Effector CD8-positive, alpha-beta T cell (primary cell): ENCODE measurements at places on chromosomes 16 and 17.

GRCh38 chr17:19579192-19579761 is 45.6 kb downstream of the SLC47A1 start:
- DNase-seq, result no peak

DNA sequence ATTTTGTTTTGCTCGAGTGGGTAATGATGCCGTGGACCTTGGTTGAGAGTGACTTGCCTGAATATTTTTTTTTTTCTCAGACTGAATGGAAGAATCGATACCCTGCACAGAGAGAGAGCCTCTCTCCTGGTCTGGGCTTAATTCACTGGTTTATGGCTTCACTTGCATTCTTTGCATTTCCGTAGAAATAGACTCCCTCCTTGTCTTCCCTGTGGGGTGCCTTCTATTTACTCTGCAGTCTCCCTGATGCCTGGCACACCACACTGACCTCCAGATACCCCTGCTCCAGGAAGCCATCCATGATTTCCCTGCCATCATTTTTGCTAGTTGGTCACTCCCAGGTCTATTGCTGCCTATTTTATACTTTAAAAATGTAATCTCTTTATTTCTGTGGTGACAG is 238.0 kb downstream of the SNX29 start:
- DNase-seq, result no peak

GRCh38 chr16:18931756-18932155 is 5.5 kb upstream of the SMG1 start:
- no peak for DNase-seq

- DNase-seq, result no peak
Observed at GRCh38 chr16:70766176-70766575, 34.8 kb downstream of the VAC14 start.

DNA sequence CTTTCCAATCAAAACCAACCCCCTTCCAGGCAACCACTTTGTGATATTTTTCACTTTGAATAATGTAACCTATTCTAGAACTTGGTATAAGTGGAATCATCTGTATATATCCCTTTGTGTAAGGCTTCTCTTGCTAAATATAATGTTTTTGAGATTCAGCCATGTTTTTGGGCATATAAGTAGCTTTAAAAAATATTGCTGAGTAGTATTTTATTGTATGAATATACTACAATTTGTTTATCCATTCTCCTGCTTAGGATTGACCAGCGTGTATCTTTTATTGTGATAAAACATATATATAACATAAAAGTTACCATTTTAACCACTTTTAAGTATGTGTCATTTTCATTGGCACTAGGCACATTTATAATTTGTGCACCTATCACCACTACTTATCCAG is 79.8 kb upstream of the GPR139 start:
- no peak for DNase-seq

- DNase-seq, result no peak
Observed at GRCh38 chr16:27381974-27382855, 19.8 kb upstream of the IL21R start.

GRCh38 chr16:1890024-1890707 is 18.2 kb upstream of the MEIOB start:
- no peak for DNase-seq

DNA sequence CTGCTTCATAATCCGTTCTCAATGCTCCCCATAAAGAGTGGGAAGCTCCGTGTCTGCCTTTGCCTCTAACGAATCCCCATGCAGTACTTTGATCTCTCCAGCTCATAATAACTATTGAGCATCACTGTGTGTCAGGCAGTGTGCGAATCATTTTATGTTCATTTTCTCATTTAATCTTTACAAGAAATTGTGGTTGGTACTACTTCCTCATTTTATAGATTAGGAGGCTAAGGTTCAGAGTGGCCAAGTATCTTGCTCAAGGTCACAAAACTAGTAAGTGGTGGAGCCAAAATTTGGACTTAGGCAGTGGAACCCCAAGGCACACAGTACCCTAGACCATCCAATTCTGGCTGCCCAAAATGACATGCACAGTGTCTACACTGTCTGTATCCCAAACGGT is 44.8 kb downstream of the ABCC12 start:
- DNase-seq, result no peak

DNA sequence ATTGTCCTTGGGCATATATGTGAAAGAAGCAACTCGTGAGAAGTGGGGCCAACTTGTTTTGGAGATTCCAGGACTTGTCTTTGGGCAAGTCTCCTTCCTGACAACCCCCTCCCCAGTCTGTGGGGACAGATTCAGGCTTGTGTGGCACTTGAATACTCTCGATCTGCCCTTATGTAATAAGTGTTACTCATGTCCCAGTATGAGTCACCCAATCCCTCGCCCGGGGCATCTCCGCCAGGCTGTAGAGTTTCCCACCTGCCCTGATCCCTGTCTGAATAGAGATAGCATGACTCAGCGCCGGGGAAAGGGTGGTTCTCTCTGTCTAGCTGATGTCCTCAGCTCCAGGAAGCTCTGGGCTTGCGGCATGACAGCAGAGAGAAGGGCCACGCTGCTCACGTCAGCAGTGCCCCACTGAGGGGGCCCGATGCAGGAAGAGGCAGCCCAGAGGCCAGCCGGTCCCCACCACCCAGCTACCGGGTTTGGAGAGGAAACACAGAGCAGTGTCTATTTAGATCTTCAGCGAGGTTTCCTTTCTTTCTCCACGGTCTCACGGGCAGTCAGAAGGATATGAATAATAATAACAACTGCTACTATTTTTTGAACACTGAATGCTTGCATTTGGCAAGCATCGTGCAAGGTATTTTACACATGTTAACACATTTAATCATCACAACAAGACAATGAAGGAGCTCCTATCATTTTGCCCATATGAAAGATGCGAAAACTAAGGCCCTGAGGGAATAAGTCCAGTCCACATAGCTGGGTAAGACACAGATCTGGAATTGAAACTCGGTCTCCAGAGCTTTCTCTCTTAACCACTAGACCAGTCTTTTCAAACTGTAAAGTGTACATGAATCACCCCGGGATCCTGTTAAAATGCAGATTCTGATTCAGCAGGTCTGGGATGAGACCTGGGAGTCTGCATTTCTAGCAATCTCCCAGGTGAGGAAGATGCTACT is 426.7 kb upstream of the MAF start:
- no peak for DNase-seq

DNA sequence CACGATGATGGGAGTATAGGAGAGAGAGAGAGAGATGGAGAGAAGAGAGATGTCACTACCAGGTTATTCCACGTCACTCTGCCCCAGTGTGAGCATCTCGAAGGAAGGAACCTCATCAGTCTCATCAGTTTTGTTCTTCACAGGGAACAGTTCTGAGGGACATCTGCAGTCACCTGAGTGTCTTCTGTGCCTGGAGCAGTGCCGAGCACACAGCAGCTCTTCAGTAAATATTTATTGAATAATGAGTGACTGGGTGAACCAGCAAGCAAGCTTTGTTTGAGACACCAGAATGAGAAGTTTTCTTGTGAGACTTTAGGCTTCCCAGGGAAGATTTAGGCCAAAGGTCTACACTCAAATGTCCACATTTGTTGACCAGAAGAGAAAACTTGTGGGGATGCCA is 142.4 kb upstream of the IRX3 start:
- DNase-seq, result no peak

GRCh38 chr17:78779850-78780249 is 2.2 kb downstream of the CYTH1 start:
- no peak for DNase-seq

GRCh38 chr17:82436601-82437324 is 13.8 kb downstream of the CYBC1 start:
- DNase-seq, result no peak

- DNase-seq, result peak; percentile 7
Observed at GRCh38 chr16:69443927-69444631, 19.7 kb downstream of the CYB5B start.

GRCh38 chr16:83769397-83770008 is 38.3 kb upstream of the HSBP1 start:
- no peak for DNase-seq

DNA sequence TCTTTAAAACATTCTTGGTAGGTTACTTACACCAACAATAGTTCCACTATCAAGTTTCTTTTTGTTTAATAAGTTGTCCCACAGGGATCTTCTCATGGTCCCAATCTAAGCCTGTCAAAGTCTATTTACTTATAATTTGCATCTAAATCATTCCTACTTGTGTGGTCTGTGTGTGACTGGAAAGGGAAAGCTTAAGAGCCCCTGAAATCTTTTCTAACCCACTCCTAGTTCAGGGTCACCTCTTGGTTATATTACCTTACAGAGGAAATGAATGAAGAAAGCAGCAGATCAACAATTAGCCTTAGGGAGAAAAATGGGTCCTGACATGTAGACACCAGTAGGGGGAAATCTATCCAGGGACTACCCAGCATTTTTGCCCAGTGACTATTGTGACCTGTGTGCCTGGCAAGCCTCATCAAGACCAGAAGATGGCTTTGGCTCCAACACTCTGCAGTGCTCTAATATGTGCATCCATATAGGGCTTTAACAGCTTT is 110.4 kb upstream of the HAS3 start:
- DNase-seq, result no peak

GRCh38 chr17:205817-206216 is 24.4 kb upstream of the DOC2B start:
- DNase-seq, result no peak

GRCh38 chr16:73063854-73064211 is 15.9 kb upstream of the ZFHX3 start:
- DNase-seq, result no peak

GRCh38 chr17:5527601-5528250 is 41.4 kb downstream of the MIS12 start:
- no peak for DNase-seq

DNA sequence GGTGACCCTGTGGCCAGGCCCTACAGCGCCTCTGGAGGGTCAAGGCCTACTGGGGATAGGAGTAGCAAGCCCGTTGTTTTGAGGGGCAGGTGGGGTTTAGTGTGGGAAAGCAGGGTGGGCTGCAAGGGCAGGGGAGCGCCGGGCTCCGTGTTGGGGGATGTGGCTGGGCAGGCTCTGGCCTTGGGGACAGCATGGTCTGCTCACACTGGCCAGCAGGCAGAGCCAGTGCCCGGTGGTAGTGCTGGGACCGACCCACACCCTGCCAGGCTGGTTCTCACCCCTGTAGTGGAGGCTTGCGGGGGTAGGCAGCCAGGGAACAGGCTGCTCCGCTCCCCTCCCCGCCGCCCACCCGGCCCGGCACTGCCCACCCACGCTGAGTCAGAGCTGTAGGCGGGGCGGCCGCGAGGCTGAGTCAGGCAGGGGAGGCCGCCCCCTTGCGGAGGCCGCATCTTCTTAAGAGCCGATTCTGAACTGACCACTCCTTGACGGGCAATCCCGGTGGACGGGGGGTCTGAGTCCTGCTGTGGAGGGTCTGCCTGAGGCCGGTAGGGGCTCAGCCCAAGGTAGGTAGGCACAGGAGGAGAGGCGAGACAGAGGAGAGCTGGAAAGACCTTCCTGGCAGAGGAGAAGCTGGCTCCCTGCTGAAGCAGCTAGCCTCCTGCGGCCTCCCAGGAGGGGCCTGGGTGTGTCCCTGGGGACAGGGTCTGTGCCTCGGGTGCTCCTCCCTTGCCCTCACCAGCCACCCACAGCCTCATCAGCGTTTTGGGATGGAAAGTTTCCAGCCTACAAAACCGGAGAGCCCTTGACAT is 62.4 kb downstream of the BAIAP2 start:
- DNase-seq, result peak; percentile 21

DNA sequence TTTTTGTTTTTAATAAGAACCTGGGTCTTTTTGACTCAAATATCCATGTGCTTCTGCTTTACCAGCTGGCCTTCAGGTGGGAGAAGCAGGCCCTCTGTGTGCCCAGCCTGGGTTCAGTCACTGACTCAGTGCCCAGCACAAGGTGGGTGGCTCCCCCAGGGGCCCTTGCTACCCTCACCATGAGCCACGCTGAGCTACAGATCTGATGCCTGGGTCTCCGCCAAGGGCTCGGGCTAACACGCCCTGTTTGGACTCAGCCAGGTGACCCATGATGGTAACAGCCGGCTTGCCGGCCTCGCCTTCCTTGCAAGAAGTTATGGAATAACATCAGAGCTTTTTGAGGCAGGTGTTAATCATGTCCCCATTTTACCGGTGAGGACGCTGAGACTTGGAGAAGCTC is 109.5 kb upstream of the NLRP1 start:
- DNase-seq, result no peak

DNA sequence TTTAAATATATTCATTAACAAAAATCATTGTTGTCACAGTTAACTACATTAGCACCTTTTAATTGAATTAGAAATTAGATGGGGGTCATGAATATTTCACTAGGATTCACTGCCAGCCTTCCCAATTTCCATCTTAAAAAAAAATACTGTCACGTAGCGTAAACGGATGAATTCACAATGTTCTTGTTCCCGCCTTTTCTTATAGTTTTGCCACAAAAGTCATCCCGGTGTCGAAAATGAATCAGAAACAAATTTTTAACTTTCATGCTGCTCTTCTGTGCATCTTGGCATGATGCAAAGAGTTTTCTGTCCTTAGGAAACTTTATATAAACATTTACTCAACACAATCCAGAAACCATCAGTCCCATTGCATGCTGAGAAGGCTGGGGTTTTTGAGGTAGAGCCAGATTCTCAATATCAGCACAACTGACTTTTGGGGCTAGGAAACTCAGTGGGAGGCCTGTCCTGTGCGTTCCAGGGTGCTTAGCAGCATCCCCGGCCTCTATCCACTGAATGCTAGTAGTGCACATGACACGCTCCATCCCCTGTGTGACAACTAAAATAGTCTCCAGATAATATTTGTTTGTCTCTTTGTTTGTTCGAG is 252.9 kb upstream of the XYLT1 start:
- DNase-seq, result no peak

DNA sequence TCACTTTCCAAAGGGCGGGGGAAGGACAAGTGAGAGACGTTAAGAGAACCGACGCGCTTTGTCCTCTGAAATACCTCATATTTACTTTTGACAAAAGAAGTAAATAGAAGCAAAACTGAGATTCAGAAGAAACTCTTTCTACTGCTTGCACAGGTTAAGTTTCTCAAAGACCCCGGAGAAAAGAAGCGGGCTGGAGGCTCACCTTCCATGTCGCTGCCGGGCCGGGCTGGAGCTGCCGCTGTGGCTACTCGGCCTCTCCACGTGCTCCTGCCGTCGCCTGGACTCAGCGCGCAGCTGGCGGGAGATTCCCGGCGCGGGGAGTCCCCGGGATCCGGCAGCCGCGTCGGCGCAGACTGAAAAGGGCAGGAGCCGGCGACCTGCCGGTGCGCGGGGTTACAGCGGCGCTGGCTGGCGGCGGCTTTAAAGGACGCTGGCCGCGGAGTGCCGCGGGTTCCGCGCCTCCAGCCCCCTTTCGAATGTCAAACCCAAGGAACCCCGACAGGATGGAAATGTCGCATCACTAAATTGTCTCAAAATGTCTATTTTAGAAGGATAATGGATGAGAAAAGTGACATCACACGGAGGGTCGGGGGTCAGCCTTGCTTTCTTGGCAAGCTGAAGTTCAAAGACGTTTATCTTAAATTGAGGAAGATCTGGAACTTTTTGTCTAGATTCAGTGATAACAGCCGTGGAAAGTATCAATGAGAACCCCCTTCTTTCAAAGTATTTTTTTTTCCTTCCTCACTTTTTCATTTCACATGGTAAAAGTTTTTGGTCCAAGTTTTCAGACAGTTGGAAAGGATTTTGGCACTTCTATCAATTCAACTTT is at the start of gene IKZF3:
IKZF3 (minus strand) TSS at position 395 of the 829 bp plus-strand sequence; CDS start at position 209, 186 bp downstream.
- DNase-seq, result peak; percentile 80

- no peak for DNase-seq
Observed at GRCh38 chr17:10620823-10621222, 36.3 kb downstream of the MYH3 start.

GRCh38 chr16:6602405-6602804 is 730.2 kb upstream of the RBFOX1 start:
- DNase-seq, result no peak
